ENCODE measurements at places on chromosomes 7 and 10. TPM values are rescaled to one million over a fixed set of nuclear protein-coding genes. Genes with fewer than 3 reads are reported as not detected.

DNA sequence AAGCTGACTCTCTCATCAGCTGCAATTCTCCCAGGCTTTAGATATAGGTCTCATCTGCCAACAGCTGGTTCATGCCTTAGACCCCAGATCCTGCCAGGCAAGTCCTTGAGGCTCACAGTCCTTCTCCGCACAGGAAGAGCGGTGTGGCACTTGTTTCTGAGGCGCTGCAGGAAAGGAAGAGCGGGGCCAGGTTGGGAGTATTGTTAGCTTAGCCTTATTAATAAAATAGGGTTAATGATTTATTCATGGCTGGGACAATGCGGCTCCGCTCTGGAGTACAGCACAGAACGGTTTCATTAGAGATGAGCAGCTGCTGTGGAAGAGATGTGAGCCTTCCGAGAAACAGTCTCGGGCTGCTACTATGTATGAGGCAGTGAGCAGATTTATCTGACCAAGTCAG, 78.1 kb downstream of the FZD1 start:
- H3K4me1 ChIP-seq: no peaks in the 10 kb centered on the region
- H3K4me3 ChIP-seq: no peak overlapping the region
- H3K27ac ChIP-seq: no peak overlapping the region
- no peaks in the 10 kb centered on the region for H3K36me3 ChIP-seq

- peaks cover 34% of the 10 kb centered on the region for H3K4me1 ChIP-seq
- H3K27me3 ChIP-seq: peaks cover 8% of the 10 kb centered on the region
- peak overlapping the region; percentile 85 for H3K27ac ChIP-seq
- DNase-seq: peak; percentile 82
Observed at GRCh38 chr10:28367929-28368484, 65.1 kb upstream of the MPP7 start.

TMEM229A gene
- not detected for total RNA-seq

CLCN1 gene
- total RNA-seq: 0.09 TPM

DNA sequence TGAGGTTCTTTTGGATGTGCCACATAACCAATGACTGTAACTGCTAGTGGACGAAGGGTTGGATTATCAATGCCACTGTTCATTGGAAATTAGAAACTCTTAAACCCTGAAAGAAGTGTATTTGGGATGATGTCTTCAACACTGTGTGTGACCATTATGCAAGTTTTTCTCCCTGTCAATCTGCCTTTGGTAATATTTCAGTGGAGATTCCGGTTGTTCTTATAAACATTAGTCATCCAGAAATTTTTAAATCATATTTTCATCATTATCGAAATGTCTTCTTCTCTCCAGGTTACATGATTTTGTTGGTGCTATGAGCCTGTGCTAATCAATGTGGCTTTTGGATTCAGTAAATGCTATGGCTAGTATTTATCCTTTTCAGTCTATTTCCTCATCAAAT, 61.7 kb upstream of the KLF6 start:
- no peaks in the 10 kb centered on the region for H3K27me3 ChIP-seq
- no peak overlapping the region for H3K27ac ChIP-seq
- H3K4me3 ChIP-seq: no peak overlapping the region
- no peaks in the 10 kb centered on the region for H3K36me3 ChIP-seq
- no peak for DNase-seq
- H3K4me1 ChIP-seq: peaks cover 18% of the 10 kb centered on the region

GRCh38 chr7:117825132-117825531, 48.1 kb downstream of the CTTNBP2 start:
- no peak for DNase-seq
- no peak overlapping the region for H3K4me3 ChIP-seq
- no peaks in the 10 kb centered on the region for H3K27me3 ChIP-seq

DNA sequence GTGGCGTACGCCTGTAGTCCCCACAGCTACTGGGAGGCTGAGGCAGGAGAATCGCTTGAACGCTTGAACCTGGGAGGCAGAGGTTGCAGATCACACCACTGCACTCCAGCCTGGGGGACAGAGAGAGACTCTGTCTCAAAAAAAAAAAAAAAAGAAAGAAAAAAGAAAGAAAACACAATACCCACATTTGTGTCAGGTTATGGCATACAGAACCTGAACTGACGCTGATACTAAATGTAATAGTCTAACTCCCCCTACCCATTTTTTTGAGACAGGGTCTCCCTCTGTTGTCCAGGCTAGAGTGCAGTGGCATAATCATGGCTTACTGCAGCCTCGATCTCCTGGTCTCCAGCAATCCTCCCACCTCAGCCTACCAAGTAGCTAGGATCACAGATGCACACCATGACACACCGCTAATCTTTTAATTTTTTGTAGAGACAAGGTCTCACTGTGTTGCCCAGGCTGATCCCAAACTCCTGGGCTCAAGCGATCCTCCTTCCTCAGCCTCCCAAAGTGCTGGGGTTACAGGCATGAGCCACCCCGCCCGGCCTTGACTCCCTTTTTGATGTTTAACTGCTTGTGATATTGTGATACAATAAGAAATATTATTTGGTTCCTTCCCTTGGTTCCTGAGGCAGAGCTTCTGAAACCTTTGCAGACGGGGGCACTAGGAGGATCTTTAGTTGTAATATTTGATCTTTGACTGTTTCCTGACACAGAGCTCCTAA, 6.5 kb upstream of the MMD2 start:
- peaks cover 1% of the 10 kb centered on the region for H3K4me1 ChIP-seq
- no peak overlapping the region for H3K27ac ChIP-seq
- no peak for DNase-seq
- H3K4me3 ChIP-seq: no peak overlapping the region
- H3K27me3 ChIP-seq: peaks cover 4% of the 10 kb centered on the region

C10orf105 gene
- total RNA-seq: 0.18 TPM

GRCh38 chr10:70357565-70357964, 24.9 kb downstream of the LRRC20 start:
- peaks cover 64% of the 10 kb centered on the region for H3K4me1 ChIP-seq
- H3K27ac ChIP-seq: peak overlapping the region; percentile 56
- H3K36me3 ChIP-seq: peaks cover 4% of the 10 kb centered on the region
- no peak overlapping the region for H3K4me3 ChIP-seq
- no peak for DNase-seq

GRCh38 chr7:130994378-130995115, 260.5 kb upstream of the KLF14 start:
- peaks cover 1% of the 10 kb centered on the region for H3K36me3 ChIP-seq
- H3K4me3 ChIP-seq: no peak overlapping the region
- no peaks in the 10 kb centered on the region for H3K27me3 ChIP-seq
- H3K27ac ChIP-seq: no peak overlapping the region
- peaks cover 63% of the 10 kb centered on the region for H3K4me1 ChIP-seq

TYW1 gene
- 18.5 TPM for total RNA-seq

DNA sequence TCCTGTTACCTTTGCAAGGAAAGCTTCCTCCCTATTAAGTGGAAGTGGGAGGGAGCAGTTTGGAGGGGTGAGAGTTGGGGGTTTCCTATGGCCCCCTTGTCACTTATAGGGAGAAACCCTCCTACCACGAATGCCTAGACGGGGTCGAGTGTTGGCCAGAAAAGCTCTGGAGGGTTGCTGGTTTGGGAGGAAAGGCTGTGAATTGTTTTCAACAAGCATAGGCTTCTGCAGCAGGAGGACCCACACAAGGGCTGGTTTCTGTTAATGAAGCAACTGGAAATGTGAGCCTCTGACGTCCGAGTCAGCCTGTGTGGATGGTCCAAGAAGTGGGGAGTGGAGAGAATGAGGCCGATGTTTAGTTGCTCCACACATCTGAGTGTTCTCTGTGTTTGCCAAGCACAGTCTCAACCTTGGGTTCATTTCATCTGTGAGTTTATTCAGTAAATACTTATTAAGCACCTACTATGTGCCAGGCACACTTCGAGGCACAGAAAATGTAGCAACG, 37.3 kb upstream of the LEP start:
- no peak overlapping the region for H3K27ac ChIP-seq
- no peaks in the 10 kb centered on the region for H3K36me3 ChIP-seq
- peaks cover 47% of the 10 kb centered on the region for H3K27me3 ChIP-seq
- peaks cover 6% of the 10 kb centered on the region for H3K4me1 ChIP-seq
- no peak overlapping the region for H3K4me3 ChIP-seq

HOXA6 gene
- total RNA-seq: not detected

FERD3L gene
- total RNA-seq: not detected

- H3K27ac ChIP-seq: peak overlapping the region; percentile 91
- H3K4me3 ChIP-seq: peak overlapping the region; percentile 93
- H3K4me1 ChIP-seq: peaks cover 34% of the 10 kb centered on the region
- H3K27me3 ChIP-seq: no peaks in the 10 kb centered on the region
Observed at GRCh38 chr7:100119970-100120732, 717 bp downstream of the CNPY4 start.

GRCh38 chr7:150337659-150338081, 3.8 kb downstream of the RARRES2 start:
- H3K4me1 ChIP-seq: peaks cover 8% of the 10 kb centered on the region
- no peak overlapping the region for H3K4me3 ChIP-seq
- peaks cover 25% of the 10 kb centered on the region for H3K27me3 ChIP-seq
- DNase-seq: no peak
- no peak overlapping the region for H3K27ac ChIP-seq
- no peaks in the 10 kb centered on the region for H3K36me3 ChIP-seq

DNA sequence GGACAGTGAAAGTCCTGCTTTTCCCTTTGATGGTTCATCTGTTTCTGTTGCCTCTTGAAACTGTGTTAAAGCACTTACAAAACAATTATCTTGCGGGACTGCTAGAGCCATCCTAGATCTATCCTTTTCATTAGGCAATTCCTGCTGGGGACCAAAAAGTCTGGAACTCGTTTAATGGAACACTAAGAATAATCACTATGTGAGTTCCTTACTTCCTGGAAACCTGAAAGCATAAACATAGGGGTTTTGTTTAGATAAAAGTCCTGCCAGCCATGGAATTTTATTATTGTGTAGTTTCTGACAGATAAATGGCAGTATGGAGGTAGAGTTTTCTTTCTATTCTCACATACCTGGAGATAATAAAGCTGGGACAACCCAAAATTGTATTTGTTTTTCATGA, 1133.3 kb downstream of the SORCS3 start:
- no peak overlapping the region for H3K4me3 ChIP-seq
- H3K36me3 ChIP-seq: no peaks in the 10 kb centered on the region
- H3K27me3 ChIP-seq: no peaks in the 10 kb centered on the region
- H3K27ac ChIP-seq: no peak overlapping the region
- H3K4me1 ChIP-seq: no peaks in the 10 kb centered on the region
- DNase-seq: no peak

- H3K4me3 ChIP-seq: no peak overlapping the region
- H3K4me1 ChIP-seq: no peaks in the 10 kb centered on the region
- peaks cover 11% of the 10 kb centered on the region for H3K36me3 ChIP-seq
- H3K27me3 ChIP-seq: no peaks in the 10 kb centered on the region
Observed at GRCh38 chr7:17444673-17445072, 146.2 kb downstream of the AHR start.

GRCh38 chr7:98922392-98923187, 44.3 kb downstream of the TRRAP start:
- H3K4me1 ChIP-seq: no peaks in the 10 kb centered on the region
- H3K27ac ChIP-seq: no peak overlapping the region
- H3K36me3 ChIP-seq: peaks cover 57% of the 10 kb centered on the region
- no peak overlapping the region for H3K4me3 ChIP-seq
- no peak for DNase-seq

GRCh38 chr7:39554583-39555165, 11.5 kb upstream of the YAE1 start:
- H3K27me3 ChIP-seq: peaks cover 36% of the 10 kb centered on the region
- DNase-seq: no peak

GRCh38 chr7:151319189-151319588, 22.4 kb upstream of the NUB1 start:
- no peak overlapping the region for H3K4me3 ChIP-seq
- H3K4me1 ChIP-seq: peaks cover 20% of the 10 kb centered on the region
- H3K27ac ChIP-seq: no peak overlapping the region
- H3K36me3 ChIP-seq: peaks cover 15% of the 10 kb centered on the region
- peaks cover 5% of the 10 kb centered on the region for H3K27me3 ChIP-seq

GRCh38 chr7:30787486-30787885, 16.3 kb downstream of the MINDY4 start:
- H3K27ac ChIP-seq: no peak overlapping the region
- no peaks in the 10 kb centered on the region for H3K4me1 ChIP-seq
- H3K4me3 ChIP-seq: no peak overlapping the region
- no peaks in the 10 kb centered on the region for H3K27me3 ChIP-seq
- H3K36me3 ChIP-seq: peaks cover 2% of the 10 kb centered on the region

ICA1 gene
- total RNA-seq: 3.4 TPM

GRCh38 chr10:131739206-131739605, 161.6 kb upstream of the PPP2R2D start:
- no peak overlapping the region for H3K27ac ChIP-seq
- no peaks in the 10 kb centered on the region for H3K36me3 ChIP-seq
- no peaks in the 10 kb centered on the region for H3K4me1 ChIP-seq
- peaks cover 4% of the 10 kb centered on the region for H3K27me3 ChIP-seq
- H3K4me3 ChIP-seq: no peak overlapping the region

- DNase-seq: no peak
- no peaks in the 10 kb centered on the region for H3K27me3 ChIP-seq
- no peaks in the 10 kb centered on the region for H3K36me3 ChIP-seq
- no peak overlapping the region for H3K27ac ChIP-seq
- no peak overlapping the region for H3K4me3 ChIP-seq
- H3K4me1 ChIP-seq: no peaks in the 10 kb centered on the region
Observed at GRCh38 chr10:64109926-64110495, 588.8 kb downstream of the REEP3 start.

DNA sequence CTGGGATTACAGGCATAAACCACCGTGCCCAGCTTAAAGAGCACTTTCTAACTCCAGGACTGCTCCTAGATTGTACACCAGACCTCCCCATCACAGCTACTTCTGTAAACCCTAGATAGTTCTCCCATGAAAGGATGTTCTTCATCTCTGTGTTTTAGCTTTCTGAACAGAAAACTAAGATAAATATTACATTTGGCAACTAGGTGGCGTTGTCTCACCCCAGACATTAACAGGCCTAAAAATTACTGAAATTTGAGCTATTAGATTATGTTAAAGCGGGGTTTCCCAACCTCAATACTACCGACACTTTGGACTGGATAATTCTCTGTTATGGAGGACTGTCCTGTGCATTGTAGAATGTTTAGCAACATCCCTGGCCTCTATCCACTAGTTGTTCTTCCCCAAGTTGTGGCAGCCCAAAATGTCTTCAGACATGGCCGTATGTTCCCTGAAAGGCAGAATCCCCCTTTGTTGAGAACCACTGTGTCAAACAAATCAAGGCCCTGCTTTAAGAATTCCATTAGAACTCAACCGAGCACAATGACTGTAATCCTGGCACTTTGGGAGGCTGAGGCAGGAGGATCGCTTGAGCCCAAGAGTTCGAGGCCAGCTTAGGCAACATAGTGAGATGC, 19.1 kb downstream of the ATOH7 start:
- no peaks in the 10 kb centered on the region for H3K4me1 ChIP-seq
- no peaks in the 10 kb centered on the region for H3K36me3 ChIP-seq
- DNase-seq: no peak
- peaks cover 25% of the 10 kb centered on the region for H3K27me3 ChIP-seq
- no peak overlapping the region for H3K27ac ChIP-seq

DNA sequence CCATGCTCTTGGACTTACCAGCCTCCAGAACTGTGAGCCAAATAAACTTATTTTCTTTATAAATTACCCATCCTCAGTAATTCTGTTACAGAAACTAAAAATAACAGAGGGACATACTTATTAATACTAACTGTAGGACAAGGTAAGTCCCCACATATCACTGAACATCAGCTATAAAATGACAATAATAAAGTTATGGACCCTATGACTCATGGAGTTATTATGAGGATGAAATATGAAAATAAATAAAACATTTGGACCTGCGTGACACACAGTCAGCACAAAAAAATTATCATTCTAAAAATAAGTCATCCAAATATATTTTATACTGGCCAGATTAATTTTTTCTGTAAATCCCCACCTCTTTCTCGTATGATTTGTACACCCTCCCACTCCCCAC, 34.9 kb upstream of the ELAPOR2 start:
- H3K4me3 ChIP-seq: no peak overlapping the region
- no peak overlapping the region for H3K27ac ChIP-seq
- no peak for DNase-seq
- peaks cover 10% of the 10 kb centered on the region for H3K27me3 ChIP-seq
- no peaks in the 10 kb centered on the region for H3K4me1 ChIP-seq

Measured in activated CD8-positive, alpha-beta memory T cell treated with anti-CD3 and anti-CD28 coated beads, Interleukin-2, amount 10 ng/mL, durations not matched to agents 7 days and 5 days (primary cell).